ENCODE measurements at places on chromosomes 7 and 10. TPM values are rescaled to one million over a fixed set of nuclear protein-coding genes. Genes with fewer than 3 reads are reported as not detected.

GRCh38 chr10:102504179-102504975 is 605 bp downstream of the SUFU start:
- DNase-seq: peak; percentile 15

GRCh38 chr10:420154-421121 is 269.0 kb downstream of the DIP2C start:
- DNase-seq: no peak

DNA sequence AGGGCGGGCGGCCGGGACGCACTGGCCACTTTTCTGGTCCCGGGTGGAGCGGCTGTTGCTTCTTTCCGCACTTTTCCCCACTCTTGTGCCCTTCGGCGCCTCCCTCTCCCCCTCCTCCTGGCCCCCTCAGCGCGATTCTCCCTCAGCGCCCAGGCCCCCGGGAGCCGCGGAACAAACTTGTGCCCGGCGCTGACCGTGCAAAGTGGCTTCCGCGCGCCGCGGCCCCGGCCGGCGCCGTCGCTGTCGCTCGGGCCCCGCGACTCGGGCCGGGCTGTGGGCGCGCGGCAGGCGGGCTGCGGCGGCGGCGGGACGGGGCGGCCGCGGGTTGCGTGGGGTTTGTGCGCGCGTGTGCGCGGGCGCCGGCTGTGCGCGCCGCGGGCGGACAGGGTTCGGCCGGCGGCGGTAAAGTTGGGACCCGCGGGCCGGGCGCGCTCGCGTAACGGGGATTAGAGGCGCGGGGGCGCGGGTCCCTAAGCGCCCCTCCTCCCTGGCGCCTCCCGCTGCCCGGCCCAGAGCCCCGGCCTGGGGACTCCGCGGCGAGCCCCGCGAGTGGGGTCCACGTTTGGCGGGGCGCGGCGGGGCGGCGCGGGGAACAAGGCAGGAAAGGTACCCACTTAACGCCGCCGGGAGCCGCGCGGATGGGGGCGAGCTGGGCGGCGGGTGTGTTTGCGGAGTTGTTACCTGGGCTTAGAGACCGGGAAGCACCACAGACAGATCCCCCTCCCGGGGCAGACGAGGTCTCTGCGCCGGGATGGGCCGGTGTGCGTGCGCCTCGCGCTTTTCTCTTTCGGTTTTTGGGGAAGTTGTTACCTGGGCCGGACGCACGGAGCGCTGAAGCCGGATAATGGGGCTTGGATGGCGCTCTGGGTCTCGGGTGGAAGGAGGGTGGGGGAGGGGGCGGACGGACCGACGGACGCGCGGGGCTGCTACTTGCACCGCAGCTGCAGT is 860 bp downstream of the ZEB1 start:
- peak; percentile 51 for DNase-seq

- no peak for DNase-seq
Observed at GRCh38 chr7:42852531-42852930, 59.3 kb downstream of the C7orf25 start.

DNA sequence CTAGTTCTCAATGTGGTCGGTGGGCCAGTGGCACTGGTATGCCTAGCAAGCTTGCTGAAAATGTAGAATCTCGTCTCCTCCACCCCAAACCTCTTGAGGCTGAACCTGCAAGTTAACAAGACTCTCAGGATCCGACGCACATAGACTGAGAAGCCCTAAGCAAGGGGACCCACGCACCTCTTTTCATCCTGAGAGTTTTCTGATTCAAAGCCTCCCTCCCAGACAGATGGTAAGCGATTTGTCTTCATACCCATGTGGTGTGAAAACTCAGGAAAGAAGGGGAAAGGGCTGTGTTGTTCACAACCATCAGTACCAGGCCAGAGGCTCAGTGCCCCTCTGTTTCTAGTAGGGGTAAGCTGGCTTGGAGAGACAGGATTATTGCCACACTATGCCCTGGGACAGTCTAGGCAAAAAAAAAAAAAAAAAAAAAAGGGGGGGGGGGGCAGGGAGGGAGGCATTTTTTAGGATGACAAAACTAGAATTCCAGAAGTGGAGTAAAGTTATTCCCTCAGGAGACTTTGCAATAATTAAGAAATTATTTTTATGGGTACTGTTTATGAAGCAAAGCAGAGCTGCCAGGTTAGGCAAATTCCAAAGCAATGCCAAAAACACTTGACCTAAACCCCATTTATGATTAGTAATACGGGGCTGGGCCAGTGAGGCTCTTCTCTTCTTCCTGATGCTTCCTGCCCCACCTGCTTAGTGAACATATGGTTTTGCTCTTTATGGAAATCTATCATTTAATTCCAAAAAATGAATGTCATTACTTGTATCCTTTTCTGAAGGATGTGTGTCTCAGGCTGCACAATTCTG is 117.6 kb upstream of the PDLIM1 start:
- DNase-seq: no peak

DNA sequence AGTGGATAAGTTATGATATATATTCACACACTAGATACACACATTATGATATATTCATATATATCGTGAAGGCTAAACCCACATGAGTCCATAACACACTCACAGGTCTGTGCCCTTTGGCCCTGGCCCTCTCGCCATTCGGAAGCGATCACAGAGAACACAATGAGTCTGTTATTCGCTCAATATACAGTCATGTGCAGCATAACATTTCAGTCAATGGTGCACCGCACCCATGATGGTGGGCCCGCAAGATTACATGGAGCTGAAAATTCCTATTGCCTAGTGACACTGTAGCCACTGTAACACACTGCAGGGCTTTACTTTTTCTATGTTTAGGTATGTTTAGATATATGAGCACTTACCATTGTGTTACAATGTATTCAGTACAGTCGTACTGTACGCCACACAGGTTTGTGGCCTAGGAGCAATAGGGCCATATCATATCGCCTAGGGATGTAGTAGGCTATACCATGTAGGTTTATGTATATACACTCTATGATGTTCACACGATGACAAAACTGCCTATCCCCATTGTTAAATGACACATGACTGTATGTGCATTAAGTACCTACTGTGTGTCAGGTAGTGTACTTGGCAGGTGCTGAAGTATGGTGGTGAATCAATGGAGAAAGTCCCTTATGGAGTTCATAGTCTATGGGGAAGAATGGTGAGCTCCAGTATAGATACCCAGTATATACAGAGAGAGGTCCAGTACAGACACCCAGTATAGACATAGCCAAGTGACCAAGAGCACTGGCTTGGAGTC is 198.8 kb upstream of the KLF14 start:
- no peak for DNase-seq

DNA sequence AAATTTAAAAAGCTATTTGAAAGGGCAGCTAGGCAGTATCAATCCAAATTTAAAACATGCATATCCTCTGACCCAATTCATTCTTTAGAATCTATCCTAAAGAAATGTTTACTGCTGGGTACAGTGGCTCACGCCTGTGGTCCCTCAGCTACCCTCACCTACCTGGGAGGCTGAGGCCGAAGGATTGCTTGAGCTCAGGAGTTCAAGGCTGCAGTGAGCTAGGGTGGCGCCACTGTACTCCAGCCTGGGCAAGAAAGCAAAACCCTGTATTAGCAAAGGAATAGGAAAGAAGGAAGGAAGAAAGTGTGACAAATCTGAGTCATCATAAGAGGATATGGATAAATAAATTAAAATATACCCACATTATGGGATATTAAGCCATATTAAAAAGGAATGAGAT is 36.3 kb downstream of the C7orf33 start:
- DNase-seq: no peak

Gene PRPS1L1
- total RNA-seq: not detected

Gene SAMD9L
- 24.7 TPM for total RNA-seq

Gene HYAL4
- total RNA-seq: not detected

Gene PODXL
- 1.5 TPM for total RNA-seq

Gene ACHE
- total RNA-seq: 0.79 TPM
